ENCODE measurements at places on chromosomes 16 and 17.

DNA sequence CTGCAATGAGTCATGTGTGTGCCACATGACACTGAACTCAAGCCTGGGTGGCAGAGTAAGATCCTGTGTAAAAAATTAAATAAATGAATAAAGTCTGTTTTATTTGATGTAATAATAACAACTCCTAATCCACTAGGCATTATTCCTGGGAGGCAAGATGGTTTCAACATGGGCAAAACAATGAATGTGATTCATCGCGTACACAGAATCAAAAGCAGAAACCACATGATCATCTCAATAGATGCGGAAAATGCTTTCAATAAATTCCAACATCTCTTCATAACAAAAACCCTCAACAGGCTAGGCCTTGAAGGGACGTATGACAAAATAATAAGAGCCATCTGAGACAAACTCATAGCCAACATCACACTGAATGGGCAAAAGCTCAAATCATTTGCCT lies 195.4 kb downstream of the CDH11 start:
- H3K36me3 ChIP-seq: no peaks in the 10 kb centered on the region
- no peaks in the 10 kb centered on the region for H3K4me1 ChIP-seq
- no peak overlapping the region for H3K4me3 ChIP-seq
- no peak overlapping the region for H3K27ac ChIP-seq
- no peaks in the 10 kb centered on the region for H3K27me3 ChIP-seq

GRCh38 chr17:1640329-1641064 lies 5.0 kb downstream of the SCARF1 start:
- H3K27ac ChIP-seq: peak overlapping the region; percentile 27
- H3K27me3 ChIP-seq: no peaks in the 10 kb centered on the region
- H3K4me3 ChIP-seq: no peak overlapping the region
- no peaks in the 10 kb centered on the region for H3K36me3 ChIP-seq
- peaks cover 21% of the 10 kb centered on the region for H3K4me1 ChIP-seq

DNA sequence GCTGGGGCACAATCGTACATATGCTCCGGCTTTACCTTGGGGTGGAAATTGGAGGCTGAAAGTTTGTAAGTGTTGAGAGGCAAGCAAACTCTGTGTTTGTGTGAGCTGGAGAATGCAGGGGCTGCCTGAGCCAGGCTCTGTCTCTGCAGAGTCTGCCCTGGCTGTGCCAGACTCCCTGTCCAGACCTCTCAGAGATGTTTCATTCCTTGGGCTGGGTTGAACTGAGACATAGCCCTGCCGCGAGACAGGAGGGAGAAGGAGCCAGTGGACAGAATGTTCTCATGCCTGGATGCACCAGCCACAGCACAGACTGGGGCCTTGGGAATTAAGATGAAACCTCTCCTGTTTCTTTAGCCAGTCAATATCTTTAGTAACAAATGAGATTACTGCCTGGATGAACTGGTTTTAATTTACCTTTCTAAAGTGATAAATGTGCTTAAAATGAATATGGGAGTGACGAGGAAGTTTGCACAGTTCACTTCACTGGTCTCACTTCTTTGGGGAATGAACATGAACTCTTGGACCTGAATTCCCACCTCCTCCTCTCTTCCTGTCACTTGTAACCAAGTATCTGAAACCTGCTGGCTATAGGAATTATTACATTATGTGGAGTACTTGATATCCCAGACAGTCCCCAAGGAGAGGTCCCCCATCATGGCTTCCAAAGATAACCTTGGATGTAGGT lies 40.1 kb downstream of the YPEL2 start:
- H3K4me3 ChIP-seq: no peak overlapping the region
- no peaks in the 10 kb centered on the region for H3K27me3 ChIP-seq
- H3K27ac ChIP-seq: peak overlapping the region; percentile 63
- DNase-seq: no peak
- H3K36me3 ChIP-seq: no peaks in the 10 kb centered on the region

- no peaks in the 10 kb centered on the region for H3K36me3 ChIP-seq
- H3K27me3 ChIP-seq: no peaks in the 10 kb centered on the region
- peaks cover 44% of the 10 kb centered on the region for H3K4me1 ChIP-seq
- no peak overlapping the region for H3K4me3 ChIP-seq
- H3K27ac ChIP-seq: no peak overlapping the region
Observed at GRCh38 chr16:85384833-85385462, 228.2 kb upstream of the GSE1 start.

DNA sequence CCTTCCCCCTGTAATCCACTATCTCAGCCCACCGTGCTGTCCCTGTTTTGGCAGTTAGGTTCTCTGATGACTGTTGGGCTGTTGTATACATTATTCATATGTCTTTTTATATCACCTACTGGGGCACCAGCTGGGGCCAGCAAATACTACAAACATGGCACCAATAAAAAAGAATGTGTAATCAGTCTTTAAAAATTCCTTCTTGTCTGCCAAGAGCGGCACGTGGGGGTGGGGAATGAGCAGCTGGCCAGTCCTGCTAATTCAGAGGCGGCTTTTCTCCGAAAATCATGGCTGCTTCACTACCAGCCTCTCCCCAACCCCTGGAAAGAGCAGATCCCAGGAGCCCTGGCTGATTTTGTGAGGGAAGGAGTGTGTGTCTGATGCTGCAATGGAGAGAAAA lies 77.7 kb upstream of the EEF2KMT start:
- H3K27me3 ChIP-seq: no peaks in the 10 kb centered on the region
- DNase-seq: no peak
- H3K36me3 ChIP-seq: no peaks in the 10 kb centered on the region
- H3K4me3 ChIP-seq: no peak overlapping the region
- no peak overlapping the region for H3K27ac ChIP-seq
- H3K4me1 ChIP-seq: no peaks in the 10 kb centered on the region

DNA sequence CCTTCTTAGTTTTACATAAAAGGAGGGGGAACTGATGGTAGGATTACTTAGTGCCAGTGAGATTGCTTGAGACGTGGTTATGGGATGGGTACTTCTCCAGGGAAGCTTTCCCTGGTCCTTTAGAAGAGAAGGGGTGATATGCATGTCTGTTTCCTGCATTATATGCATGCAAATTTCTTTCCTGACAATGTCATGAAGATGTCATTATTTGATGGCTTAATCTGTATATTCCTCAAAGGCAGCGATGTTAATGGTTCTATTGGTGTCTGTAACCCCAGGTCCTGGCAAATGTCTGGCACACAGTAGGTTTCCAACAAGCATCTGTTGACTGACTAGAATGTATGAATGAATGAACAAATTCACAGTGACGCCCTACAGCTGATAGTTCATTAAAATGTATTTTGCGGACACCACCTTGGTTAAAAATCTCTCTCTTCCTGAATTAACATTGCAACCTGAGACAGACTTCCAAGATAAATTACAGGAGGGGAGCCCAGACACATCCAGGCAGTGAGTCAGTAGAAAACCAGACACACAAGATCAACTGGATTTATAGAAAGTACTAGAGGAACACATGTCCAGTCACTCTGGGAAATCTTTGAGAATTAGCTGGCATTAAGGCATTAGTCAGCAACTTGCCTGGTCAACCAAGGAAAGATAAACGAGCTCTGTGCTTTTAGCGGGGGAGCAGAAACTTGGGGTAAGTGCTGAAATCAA lies 293.4 kb downstream of the XYLT1 start:
- no peak for DNase-seq
- H3K4me1 ChIP-seq: no peaks in the 10 kb centered on the region
- no peaks in the 10 kb centered on the region for H3K27me3 ChIP-seq
- no peak overlapping the region for H3K27ac ChIP-seq

- H3K27ac ChIP-seq: no peak overlapping the region
- H3K4me3 ChIP-seq: no peak overlapping the region
- no peaks in the 10 kb centered on the region for H3K27me3 ChIP-seq
Observed at GRCh38 chr17:11948789-11949188, 48.5 kb downstream of the ZNF18 start.

GRCh38 chr16:72937360-72937759 lies 110.6 kb downstream of the ZFHX3 start:
- H3K36me3 ChIP-seq: peaks cover 39% of the 10 kb centered on the region
- H3K4me1 ChIP-seq: peaks cover 13% of the 10 kb centered on the region
- H3K4me3 ChIP-seq: no peak overlapping the region
- H3K27ac ChIP-seq: no peak overlapping the region

DNA sequence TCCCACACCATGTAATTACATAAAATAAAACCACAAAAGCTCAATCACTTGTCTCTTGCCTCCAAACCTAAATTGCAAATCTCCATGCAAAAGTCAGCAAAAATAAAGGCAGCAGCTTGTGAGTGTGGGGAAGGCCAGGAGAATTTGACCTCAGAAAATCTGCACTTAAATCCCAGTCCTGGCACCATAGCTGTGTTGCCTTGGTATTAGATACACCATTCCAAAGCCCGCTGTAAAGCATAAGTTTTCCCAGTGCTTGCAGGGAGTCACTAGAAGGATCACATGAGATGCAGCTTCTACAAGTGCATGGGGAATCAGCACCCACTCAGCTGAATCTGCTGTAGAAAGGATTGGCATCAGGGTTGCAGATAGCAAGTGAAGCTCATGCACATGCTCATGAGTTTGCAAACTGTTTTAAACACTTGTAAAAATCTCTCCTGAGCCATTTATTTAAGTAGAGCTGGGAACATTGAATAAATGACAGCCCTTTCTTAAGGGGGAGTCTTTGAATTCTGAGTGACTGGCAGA lies 495.0 kb upstream of the HSBP1 start:
- no peaks in the 10 kb centered on the region for H3K27me3 ChIP-seq
- H3K36me3 ChIP-seq: no peaks in the 10 kb centered on the region
- H3K27ac ChIP-seq: no peak overlapping the region

DNA sequence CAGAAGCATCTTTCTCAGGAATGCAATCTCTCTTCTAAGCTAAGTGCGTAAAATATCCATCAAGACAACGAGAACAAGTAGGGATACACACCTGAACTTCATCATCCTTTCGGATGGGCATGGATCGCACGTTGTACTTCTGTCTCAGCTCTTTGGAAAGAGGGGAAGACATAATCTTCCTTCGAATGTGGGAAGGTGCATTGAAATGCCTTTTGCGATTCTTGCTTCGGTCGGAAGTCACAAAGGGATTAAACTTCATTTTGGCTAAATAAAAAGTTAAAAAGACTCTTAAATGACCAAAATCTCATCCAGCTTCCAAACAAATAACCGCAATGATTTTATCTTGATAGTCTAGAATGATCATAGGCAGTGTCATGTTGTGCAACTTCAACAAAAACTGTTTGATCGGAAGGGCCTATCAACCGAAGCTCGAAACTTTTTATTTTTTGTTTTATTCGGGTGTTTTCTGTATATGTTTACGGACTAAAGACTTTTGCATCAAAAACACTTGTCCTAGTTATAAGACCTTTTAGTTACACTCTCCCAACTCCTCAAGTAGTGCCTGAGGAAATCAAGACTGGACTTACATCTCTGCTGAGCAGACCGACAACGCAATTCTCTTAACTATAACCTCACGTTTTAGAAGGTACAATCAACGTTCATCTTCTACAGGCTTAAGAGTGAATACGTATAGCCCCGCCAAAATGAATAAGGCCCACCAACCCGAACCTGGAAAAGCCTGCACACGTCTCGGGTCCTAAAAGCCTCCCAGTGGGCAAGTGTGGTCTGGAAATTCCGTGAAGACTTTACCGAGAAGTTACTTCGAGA lies 727 bp downstream of the RPL26 start:
- H3K27ac ChIP-seq: no peak overlapping the region
- H3K4me3 ChIP-seq: peak overlapping the region; percentile 87
- no peaks in the 10 kb centered on the region for H3K27me3 ChIP-seq

DNA sequence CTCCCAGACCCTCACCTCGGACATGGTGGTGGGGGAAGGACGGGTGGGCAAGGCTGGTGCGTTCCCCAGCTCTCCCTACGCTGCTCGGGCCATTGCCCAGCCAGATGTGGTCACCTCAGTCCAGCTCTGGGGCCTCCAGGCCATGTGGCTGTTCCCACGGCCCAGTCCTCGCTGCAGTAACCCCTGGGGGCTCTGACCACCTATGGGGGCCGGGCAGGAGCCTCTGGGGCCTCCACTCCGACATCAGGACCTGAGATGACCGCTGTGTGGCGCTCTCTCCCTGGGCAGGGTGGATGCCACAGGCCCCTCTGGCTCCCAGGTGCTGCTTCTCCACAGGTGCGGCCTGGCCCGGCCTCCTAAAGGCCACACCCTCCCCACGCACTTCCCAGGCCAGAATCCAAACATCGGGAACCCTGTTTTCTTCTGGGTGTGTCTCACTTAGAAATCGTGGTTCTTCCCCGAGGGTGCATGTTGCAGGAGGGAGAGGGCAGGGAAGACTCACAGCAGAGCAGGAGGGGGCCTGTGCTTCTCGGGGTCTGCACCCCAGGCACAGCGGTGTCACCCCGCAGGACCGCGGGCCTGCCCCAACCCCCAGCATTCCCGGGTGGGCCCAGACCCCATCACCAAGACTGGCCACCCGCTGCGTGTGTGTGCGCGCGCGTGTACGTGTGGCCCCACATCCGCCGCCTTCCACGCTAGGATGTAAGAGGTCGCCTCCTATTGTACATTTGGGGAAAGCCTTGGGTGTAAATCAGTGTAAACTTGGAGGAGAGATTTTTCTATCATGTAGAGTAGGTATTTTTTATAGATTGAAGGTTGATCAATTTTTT lies 5.9 kb upstream of the CAPN15 start:
- no peaks in the 10 kb centered on the region for H3K27me3 ChIP-seq

DNA sequence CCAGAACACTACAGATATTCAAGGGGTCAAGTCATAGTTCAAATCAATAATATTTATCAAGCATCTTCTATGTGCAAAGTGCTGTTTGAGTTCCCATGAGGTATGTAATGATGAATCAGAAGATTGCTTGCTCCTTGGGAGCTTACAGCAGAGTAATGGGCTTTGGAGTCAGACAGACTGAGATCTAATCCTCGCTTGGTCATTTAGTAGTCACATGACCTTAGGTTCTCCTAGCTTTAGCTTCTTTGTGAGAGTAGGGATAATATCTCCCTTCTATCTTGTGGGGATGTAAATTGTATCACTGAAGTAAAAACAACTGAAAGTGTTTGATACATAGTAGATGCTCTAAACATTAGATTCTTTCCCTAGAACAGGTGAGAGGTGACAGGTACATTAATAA lies 30.1 kb downstream of the SNX11 start:
- no peak overlapping the region for H3K27ac ChIP-seq
- H3K4me1 ChIP-seq: no peaks in the 10 kb centered on the region
- H3K4me3 ChIP-seq: no peak overlapping the region
- H3K36me3 ChIP-seq: no peaks in the 10 kb centered on the region

GRCh38 chr16:88744577-88745521 lies 38.5 kb downstream of the CTU2 start:
- no peaks in the 10 kb centered on the region for H3K27me3 ChIP-seq
- no peak for DNase-seq
- peak overlapping the region; percentile 18 for H3K27ac ChIP-seq
- H3K4me3 ChIP-seq: no peak overlapping the region
- no peaks in the 10 kb centered on the region for H3K36me3 ChIP-seq

- H3K4me3 ChIP-seq: no peak overlapping the region
- no peaks in the 10 kb centered on the region for H3K27me3 ChIP-seq
- no peak for DNase-seq
- H3K27ac ChIP-seq: no peak overlapping the region
- peaks cover 11% of the 10 kb centered on the region for H3K4me1 ChIP-seq
- H3K36me3 ChIP-seq: no peaks in the 10 kb centered on the region
Observed at GRCh38 chr17:70875729-70876310, 706.5 kb downstream of the KCNJ2 start.
